Midbrain (tissue), 1 donor: ENCODE measurements at places on chromosomes 5 and 9.
A peak's percentile ranks its signal among the peaks of the same experiment; 100 is the strongest.

DNA sequence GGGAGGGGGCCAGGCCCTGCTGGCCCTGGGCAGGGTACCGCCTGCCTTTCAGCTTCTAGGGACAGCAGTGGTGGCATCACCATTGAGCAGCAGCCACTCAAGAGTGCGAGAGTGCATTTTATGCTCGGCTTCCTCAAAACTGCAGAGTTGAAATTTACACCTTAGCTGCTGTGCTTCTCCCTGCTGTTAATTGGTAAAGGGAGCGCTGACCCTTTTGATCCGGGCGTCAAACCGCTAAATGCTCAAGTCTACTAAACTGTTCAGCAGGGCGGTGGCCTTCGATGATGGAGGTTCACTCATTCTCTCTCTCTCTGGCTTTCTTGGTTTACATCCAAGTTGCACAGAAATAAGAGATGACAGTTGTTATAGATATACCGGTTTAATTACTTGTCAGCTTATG is 368.6 kb upstream of the IRX2 start:
- no peak for DNase-seq

DNA sequence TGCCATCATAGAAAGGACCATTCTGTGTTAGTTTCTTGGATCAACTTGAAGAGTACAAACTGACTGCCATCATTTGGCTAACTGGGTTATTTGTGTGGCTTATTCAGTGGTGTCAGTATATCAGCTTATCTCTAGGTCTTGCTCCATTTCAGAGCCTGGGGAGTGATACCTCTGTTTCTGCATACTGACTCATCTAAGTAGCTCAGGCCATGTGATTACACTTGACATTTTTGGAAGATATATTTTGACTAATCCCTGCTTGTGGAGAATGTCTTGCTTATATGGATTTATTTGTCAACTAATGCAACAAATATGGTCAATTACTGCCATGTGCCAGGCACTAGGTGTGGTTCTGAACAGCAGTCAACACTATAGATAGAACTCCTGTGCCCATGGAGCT is 311.7 kb downstream of the YTHDC2 start:
- no peak for DNase-seq

GRCh38 chr9:87545858-87546257 is 48.2 kb downstream of the DAPK1 start:
- DNase-seq = no peak

GRCh38 chr5:54362992-54363625 is 52.7 kb upstream of the ARL15 start:
- no peak for DNase-seq

DNA sequence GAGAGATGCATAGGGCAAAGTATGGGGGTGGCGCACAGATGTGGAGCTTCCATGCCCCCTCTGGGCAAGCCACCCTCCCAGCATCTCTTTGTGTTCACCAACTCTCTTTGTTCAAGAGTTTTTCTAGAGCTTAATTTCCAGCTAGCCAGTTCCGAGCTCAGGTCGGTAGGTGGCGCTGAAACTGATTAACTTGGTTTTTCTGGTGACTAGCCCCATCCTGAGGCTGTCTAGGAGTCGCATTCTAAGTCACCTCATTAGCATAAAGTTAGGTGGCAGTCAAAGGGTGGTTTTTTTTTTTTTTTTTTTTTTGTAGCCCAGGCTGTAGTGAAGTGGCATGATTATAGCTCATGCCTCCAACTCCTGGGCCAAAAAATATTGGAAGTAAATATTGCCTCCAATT is 476.4 kb downstream of the KDM4C start:
- DNase-seq = no peak

DNA sequence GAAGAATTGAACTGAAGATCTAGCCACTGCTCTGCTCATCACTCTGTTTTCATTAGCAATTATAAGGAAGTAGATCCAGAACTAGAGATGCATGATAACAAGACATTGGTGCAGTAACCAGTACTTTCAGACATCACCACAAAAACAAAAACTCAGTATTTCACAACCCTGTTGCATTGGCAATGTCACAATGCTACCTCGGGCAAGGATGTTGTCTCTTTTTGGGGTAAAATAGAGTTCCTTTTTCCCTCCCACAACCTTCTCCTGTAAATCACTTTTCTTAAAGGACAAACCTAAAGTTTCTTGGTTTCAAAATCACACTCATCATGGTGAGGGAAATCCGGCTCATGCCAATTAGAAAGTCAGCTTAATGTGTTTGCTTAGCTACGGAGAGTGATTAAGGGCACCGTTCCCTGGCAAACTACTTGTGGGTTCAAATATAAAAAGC is 420.1 kb upstream of the MEF2C start:
- peak; percentile 11 for DNase-seq

DNA sequence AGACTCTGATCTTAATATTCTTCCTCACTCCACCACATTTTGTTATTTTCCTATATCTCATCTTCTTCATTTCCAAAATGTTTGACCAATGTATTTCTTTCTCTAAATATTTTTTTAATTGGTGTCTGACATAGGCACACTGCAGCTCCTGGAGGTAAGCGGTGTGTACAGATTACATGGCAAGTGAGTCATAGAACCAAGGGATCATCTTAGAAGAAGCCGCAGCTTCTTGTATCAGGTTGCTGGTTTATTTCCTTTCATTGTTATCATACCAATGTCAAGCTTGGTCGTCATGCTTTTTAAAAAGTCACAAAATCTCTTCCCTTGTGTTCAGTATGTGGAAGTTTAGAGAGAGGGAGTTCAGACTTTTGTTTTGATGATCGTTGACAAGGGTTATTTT is 526.1 kb upstream of the CDH18 start:
- no peak for DNase-seq

DNA sequence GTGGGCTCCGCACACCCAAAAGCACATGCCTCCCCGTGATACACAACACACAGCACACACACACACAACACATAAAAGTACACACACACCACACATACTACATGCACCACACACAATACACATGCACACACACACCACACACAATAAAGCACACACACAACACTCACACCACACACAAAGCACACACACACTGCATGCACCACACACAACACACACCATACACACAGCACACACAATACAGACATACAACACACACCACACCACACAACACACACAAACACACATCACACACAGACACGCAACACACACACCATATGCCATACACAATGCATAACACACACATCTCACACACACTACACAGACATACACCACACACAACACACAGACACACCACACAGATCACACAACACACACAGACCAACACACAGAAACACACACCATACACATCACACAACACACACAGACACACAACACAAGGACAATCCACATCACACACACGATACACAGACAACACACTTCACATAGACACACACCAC is 3.4 kb upstream of the CCDC187 start:
- DNase-seq = no peak

DNA sequence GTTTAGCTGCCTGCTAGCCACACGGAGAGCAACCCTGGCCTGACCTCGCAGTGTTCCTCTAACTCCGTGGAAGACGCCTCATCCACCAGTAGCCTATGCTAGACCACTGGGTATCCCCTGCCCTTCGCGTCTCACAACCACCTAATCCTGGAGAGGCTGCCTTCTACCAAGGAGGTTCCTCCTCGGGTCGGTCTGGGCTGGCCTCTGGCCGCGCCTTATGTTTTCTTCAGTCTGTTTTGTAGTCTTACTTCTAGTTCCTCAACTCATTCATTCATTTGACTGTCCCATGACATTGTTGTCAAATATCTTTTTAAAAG is 1.6 kb upstream of the TPM2 start:
- no peak for DNase-seq

DNA sequence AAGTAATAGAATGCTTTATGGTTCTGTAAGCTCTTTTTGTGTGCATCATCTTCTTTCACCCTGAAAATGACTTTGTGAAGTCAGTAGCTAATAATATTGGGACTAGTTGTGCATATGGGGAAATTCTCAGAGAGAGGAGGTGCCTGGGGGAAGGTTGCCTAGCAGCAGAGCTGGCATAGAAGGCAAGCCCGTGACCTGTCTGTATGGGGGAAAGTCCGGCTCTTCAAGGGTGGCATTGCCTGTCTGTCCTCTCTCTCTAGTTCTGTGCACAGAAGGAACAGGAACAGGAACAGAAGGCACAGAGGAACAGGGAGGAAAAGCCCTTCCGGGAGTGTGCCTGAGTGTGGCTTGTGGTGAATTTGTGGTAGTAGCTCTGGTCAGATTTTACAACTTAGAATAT is 33.1 kb downstream of the SH3GL2 start:
- DNase-seq = no peak

DNA sequence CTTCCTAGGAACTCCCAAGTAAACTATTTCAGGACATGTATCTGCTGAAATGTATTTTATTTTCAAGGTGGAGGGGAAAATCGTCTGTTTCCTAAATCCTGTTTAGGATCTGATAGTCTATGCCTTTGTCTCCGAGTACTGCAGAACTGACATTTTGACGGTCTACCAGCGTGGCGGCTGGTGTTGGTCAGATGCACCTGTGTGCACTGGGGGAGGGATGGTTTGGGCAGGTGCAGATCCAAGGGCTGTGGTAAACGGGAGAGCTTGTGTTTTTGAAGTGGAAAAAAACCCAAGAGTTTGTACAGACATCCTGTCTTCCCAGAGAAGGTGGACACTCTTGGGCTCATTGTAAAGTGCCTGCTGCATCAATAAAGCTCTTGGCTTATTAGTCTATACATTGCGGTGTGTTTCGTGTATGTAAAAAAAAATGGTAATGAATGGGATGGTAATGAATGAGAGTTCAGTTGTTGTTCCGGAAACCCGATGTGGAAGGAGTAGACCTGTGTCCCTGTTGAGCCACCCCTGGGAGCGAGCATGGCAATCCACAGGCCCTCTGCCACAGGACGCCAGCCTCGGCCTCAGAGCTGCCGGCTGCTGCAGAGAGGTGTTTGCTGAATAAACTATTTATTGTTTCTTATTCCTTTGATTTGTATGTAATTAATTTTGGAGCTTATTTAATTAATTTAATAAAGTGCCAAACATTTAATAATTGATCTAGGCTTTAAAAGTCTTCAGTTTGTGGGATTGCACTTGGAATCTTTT is 15.3 kb downstream of the ARPC5L start:
- no peak for DNase-seq

DNA sequence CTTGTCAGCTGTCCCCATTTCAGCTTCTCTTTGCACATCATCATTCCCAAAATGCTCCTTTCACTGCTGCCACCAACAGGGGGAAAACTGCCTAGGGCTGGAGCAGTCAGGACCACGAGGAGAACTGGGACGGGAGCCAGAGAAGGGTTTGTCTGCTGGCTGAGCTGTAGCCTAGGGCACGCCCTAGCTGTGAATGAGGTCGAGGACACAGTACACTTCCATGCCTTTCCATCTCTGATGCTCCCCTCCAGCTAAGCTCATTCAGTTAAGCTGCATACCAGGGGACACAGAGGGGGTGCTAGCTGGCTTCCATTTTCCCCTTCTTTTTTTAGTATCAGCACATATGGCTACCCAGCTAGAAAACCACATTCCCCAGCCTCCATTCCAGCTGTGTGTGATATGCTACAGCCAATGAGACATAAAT is 64.7 kb downstream of the STK10 start:
- peak; percentile 83 for DNase-seq

GRCh38 chr9:19161257-19162025 is 34.1 kb upstream of the PLIN2 start:
- no peak for DNase-seq

DNA sequence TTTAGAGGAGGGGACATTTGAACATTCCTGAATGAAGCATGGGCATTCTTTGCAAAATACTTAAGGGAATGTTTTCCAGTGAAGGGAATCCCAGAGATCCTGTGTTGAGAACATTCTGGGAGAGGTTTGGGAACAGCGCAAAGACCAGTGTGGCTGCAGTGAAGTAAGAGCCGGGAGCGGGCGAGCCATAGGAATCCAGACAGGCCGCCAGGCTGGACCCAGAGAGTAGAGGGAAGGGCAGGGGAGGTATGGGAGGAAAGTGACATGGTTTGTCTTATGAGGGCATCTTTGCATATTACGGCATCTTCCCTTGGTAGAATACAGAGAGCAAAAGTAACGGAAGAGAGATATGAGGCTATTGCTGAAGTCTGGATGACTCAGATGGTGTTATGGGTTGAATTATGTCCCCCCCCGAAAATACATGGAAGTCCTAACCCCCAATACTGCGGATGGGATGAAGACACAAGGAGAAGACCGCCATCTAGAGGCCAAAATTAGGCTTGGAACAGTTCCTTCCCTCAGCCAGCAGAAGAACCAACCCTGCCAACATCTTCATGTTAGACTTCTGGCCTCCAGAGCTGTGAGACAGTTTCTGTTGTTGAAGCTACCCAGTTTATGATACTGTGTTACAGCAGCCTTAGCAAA is 268.2 kb downstream of the MAST4 start:
- DNase-seq = no peak

GRCh38 chr9:36817160-36817834 is 216.8 kb downstream of the PAX5 start:
- DNase-seq = no peak

GRCh38 chr9:98215821-98216220 is 23.4 kb upstream of the CORO2A start:
- DNase-seq = no peak

GRCh38 chr5:171757853-171758535 is 27.6 kb upstream of the SMIM23 start:
- no peak for DNase-seq

DNA sequence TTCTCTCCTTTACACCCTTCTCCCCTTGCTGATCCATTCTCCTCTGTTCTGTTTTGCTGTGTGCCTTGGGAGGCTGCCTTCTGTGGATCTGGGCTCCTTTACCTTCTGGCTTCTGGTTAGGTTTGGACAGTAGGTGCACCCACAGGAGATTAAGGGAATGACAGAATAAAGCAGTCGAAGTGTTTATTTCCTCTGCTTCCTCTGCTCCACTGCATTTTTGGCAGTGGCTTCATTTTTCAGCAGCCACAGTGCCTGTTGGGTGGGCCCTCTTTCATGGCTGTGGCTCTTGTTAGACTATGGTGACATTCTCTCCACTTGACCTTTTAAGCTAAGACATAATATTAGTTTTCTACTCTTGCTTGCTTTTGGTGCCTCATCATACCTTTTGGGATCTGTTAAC is 144.1 kb downstream of the CCDC171 start:
- no peak for DNase-seq

DNA sequence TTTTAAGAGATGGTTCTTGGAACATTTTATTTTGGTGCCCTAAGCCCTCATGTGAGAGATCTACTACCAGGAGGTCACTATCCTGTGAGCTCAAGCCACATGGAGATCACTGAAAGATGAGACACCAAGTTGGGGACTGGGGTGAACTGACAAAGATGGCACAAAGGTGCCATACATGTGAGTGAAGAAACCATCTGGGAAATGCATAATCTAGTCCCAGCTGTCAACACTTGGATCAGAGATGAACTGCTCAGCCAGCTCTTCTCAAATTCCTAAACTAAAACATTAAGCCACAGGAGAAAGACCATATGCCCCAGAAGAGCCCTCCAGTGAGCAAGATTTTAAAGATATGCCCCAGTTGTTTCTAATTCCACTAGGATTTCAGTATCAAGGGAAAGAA is 22.2 kb upstream of the MYOT start:
- no peak for DNase-seq

- no peak for DNase-seq
Observed at GRCh38 chr9:28001096-28001495, 427.8 kb upstream of the C9orf72 start.

- no peak for DNase-seq
Observed at GRCh38 chr9:14099737-14100136, 214.2 kb downstream of the NFIB start.

GRCh38 chr5:143757116-143757515 is 54.8 kb upstream of the HMHB1 start:
- DNase-seq = no peak

- no peak for DNase-seq
Observed at GRCh38 chr9:78567693-78568092, 270.8 kb downstream of the PSAT1 start.

GRCh38 chr5:135028791-135029476 is 5.1 kb downstream of the PITX1 start:
- DNase-seq = no peak
